ENCODE measurements at places on chromosomes 2 and 18.
A peak's percentile ranks its signal among the peaks of the same experiment; 100 is the strongest.

- H3K27me3 ChIP-seq = no peaks in the 10 kb centered on the region
- no peaks in the 10 kb centered on the region for H3K4me1 ChIP-seq
- no peak overlapping the region for H3K27ac ChIP-seq
- DNase-seq = no peak
- H3K36me3 ChIP-seq = no peaks in the 10 kb centered on the region
- H3K4me3 ChIP-seq = no peak overlapping the region
These were observed 166.4 kb upstream of the EPB41L3 start for GRCh38 chr18:5710235-5710634.

DNA sequence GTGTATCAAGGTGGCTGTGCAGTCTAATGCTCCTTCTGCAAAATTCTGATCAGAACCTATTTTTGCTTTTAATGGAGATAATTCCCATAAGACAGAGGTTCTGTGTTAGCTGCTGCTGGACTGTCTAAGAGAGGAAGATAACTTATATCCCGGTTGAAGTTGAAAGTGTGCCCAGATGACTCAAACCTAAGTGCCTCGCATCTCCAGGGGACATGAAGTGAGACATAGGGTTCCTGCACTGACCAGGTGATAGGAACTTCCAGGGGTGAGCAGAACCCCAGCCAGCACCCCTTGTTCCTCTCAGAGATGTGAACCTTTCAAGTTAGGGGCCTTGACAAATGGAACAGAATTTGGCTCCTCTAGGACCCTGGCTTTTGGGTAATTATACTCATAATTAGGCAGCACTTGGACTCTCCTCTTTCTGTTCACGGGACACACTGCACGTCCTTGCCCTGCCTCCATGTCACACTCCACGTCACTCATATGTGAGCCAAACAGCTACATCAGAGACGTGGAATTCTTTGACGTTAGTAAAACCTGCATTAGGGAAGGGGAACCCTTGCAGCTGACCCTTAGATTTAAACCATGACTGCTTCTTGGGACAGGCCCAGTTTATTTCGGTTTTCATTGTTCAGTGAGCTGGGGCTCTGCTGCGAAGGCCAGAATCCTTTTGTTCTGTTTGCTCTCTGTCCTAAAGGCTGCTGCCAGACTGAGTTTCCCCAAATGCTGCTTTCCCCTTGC, 104.5 kb upstream of the ALPP start:
- no peak overlapping the region for H3K27ac ChIP-seq
- H3K36me3 ChIP-seq = peaks cover 6% of the 10 kb centered on the region
- no peaks in the 10 kb centered on the region for H3K27me3 ChIP-seq
- no peaks in the 10 kb centered on the region for H3K4me1 ChIP-seq
- DNase-seq = no peak

- peak overlapping the region; percentile 100 for H3K27ac ChIP-seq
- H3K4me1 ChIP-seq = peaks cover 29% of the 10 kb centered on the region
- peaks cover 6% of the 10 kb centered on the region for H3K27me3 ChIP-seq
- H3K4me3 ChIP-seq = peak overlapping the region; percentile 96
These were observed 1.4 kb upstream of the LAPTM4A start for GRCh38 chr2:20052861-20053281.

- no peaks in the 10 kb centered on the region for H3K27me3 ChIP-seq
- H3K36me3 ChIP-seq = no peaks in the 10 kb centered on the region
- DNase-seq = no peak
- H3K27ac ChIP-seq = no peak overlapping the region
- H3K4me1 ChIP-seq = peaks cover 44% of the 10 kb centered on the region
These were observed 82.7 kb upstream of the SLC39A10 start for GRCh38 chr2:195574312-195574711.

DNA sequence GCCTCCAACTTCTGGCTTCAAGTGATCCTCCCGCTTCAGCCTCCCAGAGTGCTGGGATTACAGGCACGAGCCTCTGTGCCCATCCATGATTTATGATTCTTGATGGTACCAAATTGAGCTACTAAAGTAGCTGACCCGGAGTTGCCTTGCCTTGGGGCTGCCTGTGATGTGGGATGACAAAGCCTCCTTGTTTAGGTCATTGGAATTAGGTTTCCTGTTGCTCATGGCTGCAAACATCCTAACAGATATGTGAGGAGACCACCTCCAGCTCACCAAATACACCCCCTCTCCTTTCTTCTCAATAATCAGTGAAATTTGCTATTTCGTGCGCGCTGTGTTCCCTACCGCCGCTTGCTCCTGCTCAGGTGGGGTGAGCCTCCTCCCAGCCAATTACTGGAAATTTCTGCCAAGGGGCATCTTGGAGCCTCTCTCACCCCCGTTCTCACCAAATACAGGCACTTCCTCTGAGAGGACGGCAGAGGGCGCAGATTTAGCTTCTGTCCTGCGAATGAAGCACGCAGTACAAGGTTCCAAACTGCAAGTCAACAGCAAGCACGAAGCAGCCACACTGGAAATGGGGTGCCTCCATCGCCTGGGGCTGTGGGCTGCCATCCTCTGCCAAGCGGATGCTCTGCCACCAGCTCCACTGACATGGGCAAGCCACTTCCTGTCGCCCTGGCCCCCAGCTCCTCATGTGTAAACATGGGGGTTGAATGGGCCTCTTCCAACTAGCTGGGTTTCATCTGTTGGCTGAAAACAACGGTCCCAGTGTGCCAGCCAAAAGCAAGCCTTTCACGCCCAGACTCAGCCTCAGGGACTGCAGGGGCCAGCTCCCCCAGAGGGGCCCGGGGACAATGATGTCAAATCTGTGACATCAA, 71.7 kb downstream of the NCAPH start:
- peak overlapping the region; percentile 13 for H3K27ac ChIP-seq
- DNase-seq = peak; percentile 89
- peak overlapping the region; percentile 33 for H3K4me3 ChIP-seq
- peaks cover 30% of the 10 kb centered on the region for H3K4me1 ChIP-seq
- H3K36me3 ChIP-seq = no peaks in the 10 kb centered on the region

GRCh38 chr2:38301969-38302702, 74.9 kb downstream of the ATL2 start:
- no peak for DNase-seq
- H3K36me3 ChIP-seq = peaks cover 24% of the 10 kb centered on the region
- H3K4me3 ChIP-seq = no peak overlapping the region
- H3K27ac ChIP-seq = no peak overlapping the region
- H3K27me3 ChIP-seq = no peaks in the 10 kb centered on the region

DNA sequence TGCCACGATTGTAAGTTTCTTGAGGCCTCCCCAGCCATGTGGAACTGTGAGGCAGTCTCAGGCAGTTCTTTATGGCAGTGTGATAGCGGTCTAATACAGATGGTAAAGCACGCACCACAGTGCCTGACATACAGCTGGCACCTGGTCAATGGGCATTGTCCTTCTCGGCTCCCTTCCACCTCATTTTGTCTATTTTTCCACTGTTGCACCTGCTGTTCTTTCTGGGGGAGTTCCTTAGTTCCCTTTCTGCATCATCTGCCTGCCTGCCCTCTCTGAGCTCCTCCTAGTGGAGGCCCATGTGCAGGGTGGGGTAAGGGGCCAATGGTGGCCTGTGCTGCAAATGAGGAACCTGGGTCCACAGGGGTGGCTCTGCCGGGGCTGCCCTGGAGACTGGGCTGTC, 157.6 kb downstream of the LPIN1 start:
- H3K27me3 ChIP-seq = no peaks in the 10 kb centered on the region
- no peaks in the 10 kb centered on the region for H3K4me1 ChIP-seq
- no peak overlapping the region for H3K27ac ChIP-seq
- H3K36me3 ChIP-seq = no peaks in the 10 kb centered on the region

DNA sequence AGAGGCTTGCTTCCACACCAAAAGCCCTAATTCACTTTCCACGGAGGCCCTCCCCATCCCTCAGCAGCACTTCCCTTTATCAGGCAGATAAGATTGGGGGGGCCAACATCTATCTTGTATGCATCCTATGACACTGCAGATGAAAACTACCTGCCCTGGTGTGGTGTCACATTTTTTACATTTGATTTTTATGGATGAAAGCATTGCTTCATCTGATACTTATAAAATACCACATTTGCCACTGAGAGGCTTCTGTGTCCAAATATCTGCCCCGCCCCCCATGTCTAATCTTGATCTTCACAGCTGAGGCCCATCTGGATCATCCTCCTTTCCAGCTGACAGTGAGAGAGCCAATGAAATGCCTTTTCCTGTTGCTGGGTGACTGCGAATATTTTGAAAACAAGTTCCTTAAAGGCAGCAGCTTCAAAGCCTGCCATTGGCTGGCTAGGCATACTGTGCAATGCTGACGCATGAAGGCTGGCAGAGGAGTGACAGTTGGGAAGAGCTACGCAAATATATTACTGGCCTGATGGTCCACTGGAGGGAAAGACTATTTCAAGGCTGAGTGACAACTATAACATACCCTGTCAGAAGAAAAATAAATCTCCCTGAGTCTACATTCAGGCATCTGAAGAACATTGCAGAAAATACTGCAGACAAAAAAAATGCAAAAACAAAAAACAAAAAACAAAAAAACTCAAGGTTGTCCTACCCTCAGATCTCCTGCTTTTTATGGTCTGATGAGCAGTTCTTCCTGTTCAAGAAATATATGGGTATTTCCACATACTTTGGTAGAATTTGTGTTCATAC, 318.7 kb downstream of the PDE11A start:
- no peaks in the 10 kb centered on the region for H3K4me1 ChIP-seq
- no peak overlapping the region for H3K27ac ChIP-seq
- no peaks in the 10 kb centered on the region for H3K36me3 ChIP-seq
- H3K27me3 ChIP-seq = no peaks in the 10 kb centered on the region
- peak; percentile 6 for DNase-seq

- no peaks in the 10 kb centered on the region for H3K27me3 ChIP-seq
- no peaks in the 10 kb centered on the region for H3K4me1 ChIP-seq
- no peak overlapping the region for H3K4me3 ChIP-seq
- H3K27ac ChIP-seq = no peak overlapping the region
These were observed 103.0 kb upstream of the TMEM200C start for GRCh38 chr18:5998166-5998881.

GRCh38 chr18:44909191-44909719, 228.6 kb downstream of the SETBP1 start:
- H3K4me3 ChIP-seq = no peak overlapping the region
- no peaks in the 10 kb centered on the region for H3K27me3 ChIP-seq
- H3K36me3 ChIP-seq = no peaks in the 10 kb centered on the region
- no peak overlapping the region for H3K27ac ChIP-seq

- no peaks in the 10 kb centered on the region for H3K4me1 ChIP-seq
- H3K4me3 ChIP-seq = no peak overlapping the region
- H3K27me3 ChIP-seq = no peaks in the 10 kb centered on the region
- no peak overlapping the region for H3K27ac ChIP-seq
- H3K36me3 ChIP-seq = no peaks in the 10 kb centered on the region
These were observed 125.8 kb downstream of the THSD7B start for GRCh38 chr2:136891100-136891499.

DNA sequence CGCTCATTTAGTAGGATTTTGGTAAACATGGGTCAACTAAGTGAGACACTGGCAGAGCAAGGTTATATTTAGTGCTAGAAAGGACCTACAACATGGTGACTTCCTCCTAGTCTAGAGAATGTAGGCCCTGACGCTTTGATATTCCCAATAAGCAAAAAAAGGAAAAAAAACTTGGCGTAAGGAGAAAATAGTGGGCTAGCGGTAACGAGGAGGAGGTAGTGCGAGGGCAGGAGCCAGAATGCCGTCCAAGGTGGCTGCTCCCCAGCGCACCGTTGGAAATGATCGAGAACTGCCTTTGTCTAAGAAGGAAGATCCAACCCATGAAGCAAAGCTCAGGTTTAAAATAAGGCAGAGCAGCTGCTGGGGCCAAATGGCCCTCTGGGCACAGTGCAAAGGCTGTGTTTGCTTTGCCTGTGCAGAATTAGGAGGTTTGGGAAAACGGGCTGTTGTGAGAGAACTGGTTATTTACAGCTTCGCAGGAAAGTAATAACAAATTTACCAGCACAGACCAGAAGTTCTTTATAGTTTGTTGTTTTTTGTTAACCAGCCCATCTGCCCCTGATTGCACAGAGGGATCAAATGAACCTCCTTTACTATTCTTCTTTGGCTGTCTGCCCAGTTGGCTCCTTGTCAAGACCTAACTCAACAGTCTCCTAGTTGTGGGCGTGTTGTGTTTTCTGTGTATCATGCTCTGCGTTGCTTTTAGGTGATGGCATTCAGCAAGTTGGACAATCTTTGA, 86.6 kb downstream of the ITGB1BP1 start:
- no peak for DNase-seq
- no peak overlapping the region for H3K4me3 ChIP-seq
- no peaks in the 10 kb centered on the region for H3K36me3 ChIP-seq
- H3K27ac ChIP-seq = no peak overlapping the region
- H3K4me1 ChIP-seq = no peaks in the 10 kb centered on the region
- no peaks in the 10 kb centered on the region for H3K27me3 ChIP-seq

DNA sequence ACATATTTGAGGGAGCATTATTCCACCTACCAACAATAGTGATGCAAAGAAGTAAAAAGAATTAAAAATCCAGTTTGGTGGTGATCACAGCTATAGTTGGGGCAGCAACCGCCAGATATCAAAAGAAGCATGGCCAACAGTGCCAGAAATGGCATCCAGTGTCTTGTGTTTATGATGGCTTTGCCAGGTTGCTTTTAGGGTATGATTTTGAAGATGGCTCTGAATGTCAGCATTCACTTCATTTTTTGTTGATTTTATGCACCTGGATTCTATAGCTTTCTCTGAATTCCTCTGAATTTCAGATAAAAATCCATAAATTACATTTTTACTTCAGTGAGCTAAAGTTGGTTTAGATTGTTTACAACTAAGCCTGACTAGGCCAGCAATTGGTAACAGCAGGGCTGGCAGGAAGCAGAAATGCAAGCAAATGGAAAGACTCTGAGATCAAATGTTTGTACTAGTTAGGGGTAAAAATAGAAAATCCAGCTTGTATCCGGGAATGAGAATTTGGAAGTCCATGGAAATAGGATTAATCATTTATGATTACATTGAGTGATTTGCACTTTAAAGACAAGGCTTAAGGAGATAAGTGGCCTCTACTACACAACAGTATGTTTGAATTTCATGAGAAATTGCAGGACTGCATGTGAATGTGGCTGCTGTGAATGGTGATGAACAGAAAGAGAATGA, 40.4 kb downstream of the COL3A1 start:
- H3K27me3 ChIP-seq = no peaks in the 10 kb centered on the region
- H3K36me3 ChIP-seq = no peaks in the 10 kb centered on the region
- no peak overlapping the region for H3K4me3 ChIP-seq

GRCh38 chr2:175430236-175430635, 248.7 kb upstream of the ATP5MC3 start:
- no peaks in the 10 kb centered on the region for H3K27me3 ChIP-seq
- H3K4me3 ChIP-seq = no peak overlapping the region
- no peaks in the 10 kb centered on the region for H3K4me1 ChIP-seq
- DNase-seq = no peak
- no peaks in the 10 kb centered on the region for H3K36me3 ChIP-seq

- H3K4me1 ChIP-seq = no peaks in the 10 kb centered on the region
- no peak for DNase-seq
- no peaks in the 10 kb centered on the region for H3K27me3 ChIP-seq
These were observed 53.6 kb downstream of the DPYSL5 start for GRCh38 chr2:26901326-26902183.

- no peaks in the 10 kb centered on the region for H3K36me3 ChIP-seq
- H3K4me1 ChIP-seq = no peaks in the 10 kb centered on the region
- H3K4me3 ChIP-seq = no peak overlapping the region
- no peak for DNase-seq
- H3K27ac ChIP-seq = no peak overlapping the region
These were observed 1.3 kb upstream of the ACOXL start for GRCh38 chr2:110731064-110731463.

GRCh38 chr18:77765468-77765867, 515.8 kb downstream of the GALR1 start:
- no peaks in the 10 kb centered on the region for H3K4me1 ChIP-seq
- H3K4me3 ChIP-seq = no peak overlapping the region
- no peaks in the 10 kb centered on the region for H3K36me3 ChIP-seq

Data from CD8-positive, alpha-beta memory T cell (primary cell).